ENCODE measurements at places on chromosomes 16 and 17.

DNA sequence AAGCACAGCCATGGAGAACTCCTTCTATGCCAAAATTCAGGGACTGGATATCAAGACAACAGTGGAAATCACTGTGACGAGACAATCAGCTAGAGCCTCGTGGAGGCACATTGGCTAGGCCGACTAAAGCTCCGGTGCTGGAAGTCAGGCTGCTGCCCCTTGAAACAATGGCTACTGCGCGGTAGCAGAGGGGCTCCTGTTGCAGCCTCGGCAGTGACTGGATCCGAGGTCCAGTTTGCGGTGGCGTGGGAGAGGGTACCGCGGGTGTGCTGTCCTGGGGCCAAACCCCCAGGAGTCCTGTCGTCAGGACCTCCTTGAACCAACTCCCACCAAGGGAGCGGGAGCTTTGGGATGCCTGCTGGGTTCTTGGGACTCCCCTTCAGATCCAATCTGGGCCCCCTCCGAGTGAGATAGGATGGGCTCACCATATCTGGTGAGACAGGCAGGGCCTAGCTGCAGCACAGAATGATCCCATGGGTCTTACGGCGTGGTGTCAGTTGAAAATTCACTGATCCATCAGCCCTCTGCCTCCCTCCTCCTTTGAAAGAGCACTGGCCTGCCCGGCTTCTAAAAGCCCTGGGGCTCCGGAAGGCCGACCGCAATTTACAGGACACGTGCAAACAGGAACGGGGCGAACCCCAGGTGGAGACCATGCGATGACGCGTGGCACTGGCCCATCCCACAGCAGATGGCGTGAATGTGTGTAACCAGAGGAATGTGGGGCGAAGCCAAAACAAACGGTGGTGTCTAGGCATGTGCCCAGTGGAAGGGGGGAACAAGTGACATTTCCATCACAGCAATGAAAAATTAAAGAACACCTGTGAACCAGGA is 15.8 kb upstream of the KCNJ18 start:
- no peaks in the 10 kb centered on the region for H3K36me3 ChIP-seq
- H3K4me3 ChIP-seq, result no peak overlapping the region
- H3K27me3 ChIP-seq, result no peaks in the 10 kb centered on the region

GRCh38 chr16:31382485-31383161 is 10.5 kb upstream of the ITGAD start:
- H3K4me1 ChIP-seq, result peaks cover 4% of the 10 kb centered on the region
- H3K27ac ChIP-seq, result no peak overlapping the region
- peak; percentile 49 for DNase-seq
- H3K36me3 ChIP-seq, result no peaks in the 10 kb centered on the region
- no peak overlapping the region for H3K4me3 ChIP-seq

DNA sequence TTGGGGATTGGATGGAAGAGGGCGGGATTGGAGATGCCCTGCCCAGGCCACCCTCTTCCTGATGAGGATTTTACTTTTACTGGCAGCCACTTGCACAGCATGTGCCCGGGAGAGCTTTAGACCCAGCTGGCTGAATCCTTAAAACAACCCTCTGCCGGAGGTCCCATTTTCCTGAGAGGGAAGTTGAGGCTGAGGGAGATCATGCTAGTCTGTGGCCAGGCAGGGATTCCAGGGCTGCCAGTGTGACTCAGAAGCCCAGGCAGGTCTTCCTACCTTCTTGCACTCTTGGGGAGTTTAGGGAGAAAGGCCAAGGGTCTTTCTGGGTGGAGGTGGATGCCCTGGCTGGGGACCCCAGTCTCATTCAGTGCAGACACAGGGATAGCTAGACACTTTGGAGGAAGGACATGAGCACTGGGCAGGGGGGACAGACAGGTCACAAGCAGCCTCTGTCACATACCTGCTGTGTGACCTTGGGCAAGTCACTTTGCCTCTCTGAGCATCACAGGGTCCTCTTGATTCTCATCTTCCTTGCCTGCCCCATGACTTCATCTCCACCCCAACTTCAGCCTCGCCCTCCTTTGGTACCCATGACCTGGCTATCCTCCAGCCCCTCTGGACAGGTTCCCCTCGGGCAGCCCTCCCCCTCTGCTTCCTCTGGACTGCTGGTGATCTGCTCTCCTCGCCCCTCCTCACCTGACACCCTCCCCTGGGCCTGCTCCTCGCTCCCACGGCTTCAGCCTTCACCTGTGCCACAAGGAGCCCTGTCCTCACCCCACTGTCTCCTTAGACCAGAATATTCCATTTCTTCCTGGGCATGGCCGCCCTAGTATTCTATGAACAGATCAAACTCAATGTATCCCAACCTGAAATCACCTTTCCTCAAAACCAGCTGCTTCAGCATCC is 11.3 kb upstream of the DCAF7 start:
- H3K27ac ChIP-seq, result no peak overlapping the region
- no peaks in the 10 kb centered on the region for H3K36me3 ChIP-seq
- H3K27me3 ChIP-seq, result peaks cover 22% of the 10 kb centered on the region
- no peak overlapping the region for H3K4me3 ChIP-seq
- DNase-seq, result no peak

GRCh38 chr17:78745407-78746088 is 36.5 kb downstream of the CYTH1 start:
- no peaks in the 10 kb centered on the region for H3K27me3 ChIP-seq
- no peak overlapping the region for H3K4me3 ChIP-seq
- peaks cover 89% of the 10 kb centered on the region for H3K4me1 ChIP-seq
- DNase-seq, result no peak
- H3K27ac ChIP-seq, result peak overlapping the region; percentile 81
- peaks cover 24% of the 10 kb centered on the region for H3K36me3 ChIP-seq

DNA sequence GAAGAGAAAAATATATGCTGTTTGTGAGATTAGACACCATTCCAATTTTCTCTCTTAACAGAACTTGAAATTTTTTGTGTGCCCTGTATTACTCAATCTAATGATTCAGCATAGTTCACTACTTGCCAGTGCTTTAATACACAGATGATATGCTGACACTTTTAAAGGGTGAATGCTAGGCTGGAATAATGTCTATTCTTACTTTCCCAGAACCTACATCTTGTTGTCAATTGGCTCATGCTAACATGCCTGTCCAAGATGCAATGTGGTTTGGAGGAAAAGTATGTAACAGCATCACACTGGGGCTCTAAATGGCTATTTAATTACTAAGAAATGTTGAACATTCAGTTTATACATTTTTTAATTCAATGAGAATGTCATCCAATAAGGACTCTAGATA is 7.6 kb upstream of the MAP2K6 start:
- no peak overlapping the region for H3K27ac ChIP-seq
- no peaks in the 10 kb centered on the region for H3K36me3 ChIP-seq
- no peak for DNase-seq
- no peaks in the 10 kb centered on the region for H3K4me1 ChIP-seq

DNA sequence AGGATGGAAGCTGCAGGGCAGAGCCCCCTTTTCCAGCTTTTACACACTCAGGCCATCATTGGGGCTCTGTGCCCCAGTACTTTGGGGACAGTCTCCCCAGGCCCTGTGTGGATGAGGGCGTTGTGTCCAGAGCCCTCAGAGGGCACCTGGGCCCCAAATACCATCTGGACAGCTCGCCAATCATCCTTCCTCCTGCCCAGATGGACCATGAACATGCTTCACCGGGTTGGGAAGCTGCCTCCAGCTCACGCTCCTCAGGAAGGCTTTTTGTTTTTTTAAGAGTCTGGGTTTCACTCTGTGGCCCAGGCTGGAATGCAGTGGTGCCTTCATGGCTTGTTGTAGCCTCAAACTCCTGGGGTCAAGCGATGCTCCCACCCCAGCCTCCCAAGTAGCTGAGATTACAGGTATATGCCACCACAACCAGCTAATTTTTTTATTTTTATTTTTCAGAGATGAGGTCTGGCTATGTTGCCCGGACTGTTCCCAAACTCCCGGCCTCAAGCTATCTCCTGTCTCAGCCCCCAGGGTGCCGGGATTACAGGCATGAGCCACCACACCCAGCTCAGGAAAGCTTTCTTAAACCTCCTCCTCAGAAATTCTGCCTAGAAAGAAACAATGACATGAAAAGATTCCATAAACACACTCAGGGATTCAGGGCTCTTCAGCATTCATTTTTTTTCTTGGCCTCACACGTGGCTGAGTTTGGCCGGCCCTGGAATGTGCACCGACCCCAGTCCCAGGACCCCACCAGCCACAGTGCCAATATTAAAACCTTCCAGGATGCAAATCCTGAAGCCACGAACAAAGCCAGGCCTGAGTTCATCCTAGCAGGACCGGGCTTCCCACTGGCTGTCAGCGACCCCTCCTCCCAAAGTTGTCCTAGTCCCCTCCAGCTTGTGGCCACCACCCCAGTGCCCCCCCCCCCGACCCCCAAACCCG is 27.4 kb upstream of the ZNF423 start:
- no peak overlapping the region for H3K4me3 ChIP-seq
- H3K27ac ChIP-seq, result no peak overlapping the region

DNA sequence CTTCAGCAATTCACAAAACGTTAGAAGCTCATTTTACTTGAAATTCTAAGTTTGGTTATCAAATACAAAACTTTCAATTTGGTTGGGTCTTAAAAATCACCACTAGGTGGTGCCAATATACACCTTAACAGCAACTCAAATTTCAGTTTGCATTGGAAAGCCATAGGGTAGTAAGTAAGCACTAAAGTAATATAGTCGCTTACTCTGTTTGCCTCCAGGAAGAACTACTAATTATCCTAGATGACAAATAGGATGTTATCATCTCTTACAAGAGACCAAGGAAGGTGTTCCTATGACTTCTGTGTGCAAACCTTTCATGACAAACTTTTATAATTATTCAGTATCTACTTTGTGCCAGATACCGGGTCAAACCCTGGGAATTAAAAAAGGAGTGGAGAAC is 93.3 kb downstream of the MYO1D start:
- no peak for DNase-seq
- H3K4me3 ChIP-seq, result no peak overlapping the region

DNA sequence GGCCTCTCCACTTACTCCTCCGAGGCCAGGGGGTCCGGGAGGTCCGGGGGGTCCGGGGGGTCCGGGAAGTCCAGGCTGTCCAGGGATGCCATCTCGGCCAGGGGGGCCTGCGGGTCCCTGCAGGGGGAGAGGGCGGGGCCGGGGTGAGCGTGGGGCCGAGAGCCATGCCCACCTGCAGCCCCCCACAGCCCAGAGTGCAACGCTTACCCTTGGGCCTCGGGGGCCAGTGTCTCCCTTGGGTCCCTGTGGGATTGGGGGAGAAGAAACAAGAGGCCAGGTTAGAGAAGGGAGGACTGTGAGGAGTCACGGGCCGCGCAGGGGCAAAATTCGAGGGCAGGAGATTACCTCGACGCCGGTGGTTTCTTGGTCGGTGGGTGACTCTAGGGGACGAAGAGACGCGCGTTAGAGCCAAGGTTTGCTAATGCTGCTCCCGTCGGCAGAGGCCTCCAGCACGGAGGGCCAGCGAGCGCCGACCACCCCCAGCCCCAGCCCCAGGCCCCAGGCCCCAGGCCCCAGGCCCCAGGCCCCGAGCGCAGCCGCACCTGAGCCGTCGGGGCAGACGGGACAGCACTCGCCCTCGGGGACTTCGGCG is 2.1 kb downstream of the COL1A1 start:
- peaks cover 35% of the 10 kb centered on the region for H3K27me3 ChIP-seq
- no peaks in the 10 kb centered on the region for H3K36me3 ChIP-seq
- peaks cover 23% of the 10 kb centered on the region for H3K4me1 ChIP-seq
- DNase-seq, result no peak
- H3K4me3 ChIP-seq, result no peak overlapping the region

DNA sequence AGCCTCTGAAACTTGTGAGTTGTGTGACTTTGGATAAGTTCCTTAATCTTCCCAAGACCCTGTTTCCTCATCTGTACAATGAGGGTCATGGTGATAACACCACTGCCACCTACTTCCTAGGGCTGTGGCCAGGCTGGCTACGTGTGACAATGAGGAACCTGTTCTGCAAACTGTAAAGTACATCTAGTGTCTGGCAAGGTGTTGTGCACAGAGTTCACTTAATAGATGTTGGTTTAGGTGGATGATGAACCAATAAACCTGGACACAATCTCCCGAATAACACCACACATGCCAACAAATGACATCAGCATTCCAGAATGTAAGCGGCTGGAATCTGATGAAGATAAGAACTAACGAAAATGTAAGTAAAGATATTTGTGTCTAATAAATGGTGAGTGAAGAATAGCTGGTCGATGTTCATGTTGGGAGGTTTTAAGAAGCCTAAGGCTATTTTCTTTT is 82.3 kb downstream of the MARCHF10 start:
- no peak overlapping the region for H3K27ac ChIP-seq
- no peaks in the 10 kb centered on the region for H3K27me3 ChIP-seq
- H3K36me3 ChIP-seq, result no peaks in the 10 kb centered on the region
- DNase-seq, result no peak

DNA sequence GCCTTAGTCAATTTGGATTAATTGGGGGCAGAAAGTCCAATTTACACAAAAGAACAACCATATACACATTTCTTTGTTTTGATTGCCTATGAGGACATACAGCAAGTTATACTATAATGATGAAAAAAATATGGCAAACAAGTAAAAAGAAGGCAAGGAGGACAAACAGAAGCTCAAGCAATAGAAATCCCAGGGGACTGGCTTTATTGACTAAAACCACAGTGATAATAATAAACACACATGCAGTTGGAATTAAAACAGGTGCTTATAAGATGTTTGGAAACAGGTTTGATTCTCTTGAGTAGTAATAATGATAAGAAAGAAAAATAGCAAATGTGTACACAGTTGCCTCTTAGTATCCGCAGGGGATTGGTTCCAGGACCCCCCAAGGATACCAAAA is 176.4 kb downstream of the SHISA9 start:
- no peak overlapping the region for H3K4me3 ChIP-seq
- no peaks in the 10 kb centered on the region for H3K27me3 ChIP-seq
- H3K36me3 ChIP-seq, result no peaks in the 10 kb centered on the region

DNA sequence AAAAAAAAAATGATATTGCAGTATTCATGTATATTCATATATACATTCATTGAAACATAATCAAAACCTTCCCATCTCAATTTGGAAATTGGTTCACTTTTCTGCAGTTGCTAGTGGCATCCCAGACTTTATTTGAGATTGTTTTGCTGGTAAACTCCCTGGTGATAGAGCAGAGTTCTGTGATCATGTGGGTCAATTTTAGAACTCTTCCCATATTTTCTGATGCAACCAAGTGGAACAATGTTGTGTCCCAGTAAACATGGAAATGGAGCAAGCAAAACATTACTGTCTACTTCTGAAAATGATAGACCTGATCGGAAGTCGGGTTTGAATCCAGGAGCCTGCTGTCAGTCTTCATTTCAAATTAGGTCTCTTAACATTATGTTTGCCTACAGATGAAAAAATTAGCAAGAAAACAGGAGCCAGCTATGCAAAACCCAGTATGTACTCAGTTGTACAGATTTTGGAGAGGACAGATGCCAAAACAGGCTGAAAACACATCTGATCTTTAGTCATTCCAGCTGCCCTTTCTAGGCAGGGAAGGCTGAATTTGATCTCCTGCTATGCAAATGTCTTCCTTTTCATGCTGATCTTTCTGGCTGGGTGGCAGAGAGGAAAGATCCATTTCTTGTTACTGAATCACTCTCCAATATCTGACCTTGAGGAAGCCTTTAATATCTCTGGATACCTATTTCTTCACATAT is 786.6 kb upstream of the SOX9 start:
- H3K27me3 ChIP-seq, result no peaks in the 10 kb centered on the region
- H3K4me3 ChIP-seq, result no peak overlapping the region
- no peak overlapping the region for H3K27ac ChIP-seq
- H3K36me3 ChIP-seq, result no peaks in the 10 kb centered on the region
- no peak for DNase-seq

Data from CD4-positive, alpha-beta T cell (primary cell).